ENCODE measurements at places on chromosomes 11 and 22.

DNA sequence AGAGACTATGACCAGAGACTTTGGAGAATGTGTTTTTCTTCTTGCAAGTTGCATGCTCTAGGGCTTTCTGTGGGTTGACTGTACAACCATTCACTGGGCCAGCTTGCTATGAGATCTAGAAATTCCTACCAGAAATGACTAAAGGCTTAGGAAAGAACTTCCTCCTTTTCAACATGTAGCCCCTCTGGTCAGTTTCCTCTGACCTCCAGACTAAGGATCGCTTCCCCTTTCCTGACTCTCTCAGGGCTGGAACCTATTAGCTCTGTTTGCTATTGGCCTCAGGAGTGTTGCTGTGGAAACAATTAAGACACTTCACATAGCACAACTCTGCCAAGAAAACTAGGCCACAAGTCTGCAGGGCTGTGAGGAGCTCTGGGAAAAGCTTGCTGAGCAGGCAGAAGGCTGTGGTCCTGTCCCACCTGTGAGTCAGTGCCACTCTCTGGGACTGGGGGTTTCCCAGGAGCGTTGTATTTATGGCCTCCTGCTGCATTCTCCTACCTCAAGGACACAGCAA lies 10.7 kb downstream of the CRY2 start:
- no peak for DNase-seq

DNA sequence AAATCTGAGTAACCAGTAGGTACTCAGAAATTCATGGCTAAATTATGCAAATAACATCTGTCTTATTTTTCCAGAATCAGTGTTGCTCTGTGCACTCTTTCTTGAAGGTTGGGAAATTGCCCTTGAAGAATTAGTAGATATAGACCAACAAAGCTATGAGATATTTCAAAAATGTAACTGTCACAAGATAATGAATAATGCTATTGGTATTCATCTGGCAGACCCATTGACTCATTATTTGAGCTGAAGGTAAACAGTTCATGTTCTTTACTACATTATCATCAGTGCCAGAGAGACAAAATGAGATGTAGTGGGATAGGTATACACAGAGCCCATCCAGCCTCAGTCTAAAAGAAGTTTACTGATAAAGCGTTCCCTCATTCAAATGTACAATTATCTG lies 274.7 kb downstream of the CASP12 start:
- DNase-seq: no peak

- no peak for DNase-seq
Measured at GRCh38 chr22:28989035-28989464, 72.6 kb downstream of the C22orf31 start.

GRCh38 chr11:75560644-75561043 lies 1.4 kb upstream of the SERPINH1 start:
- no peak for DNase-seq

DNA sequence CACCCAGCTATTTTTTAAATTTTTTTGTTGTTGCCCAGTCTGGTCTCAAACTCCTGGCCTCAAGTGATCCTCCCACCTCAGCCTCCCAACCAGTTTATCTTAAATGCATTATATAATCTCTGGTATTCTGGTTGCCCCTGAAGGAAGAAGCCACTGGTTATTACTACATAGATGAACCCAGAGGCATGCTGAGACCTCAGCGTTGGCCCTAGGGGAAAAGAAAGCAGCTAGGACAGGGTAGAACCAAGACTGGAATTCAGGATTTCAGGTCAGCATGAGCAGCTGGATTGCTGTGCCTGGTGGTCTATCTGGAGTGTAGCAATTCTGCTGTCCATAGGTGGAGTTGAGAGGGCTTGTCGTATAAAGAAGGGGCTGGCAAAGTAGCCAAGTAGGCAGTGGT lies 67.2 kb downstream of the PARVA start:
- no peak for DNase-seq

GRCh38 chr11:27386181-27386845 lies 23.3 kb upstream of the CCDC34 start:
- DNase-seq: no peak

- DNase-seq: no peak
Measured at GRCh38 chr22:48900626-48901025, 927.0 kb downstream of the BRD1 start.

DNA sequence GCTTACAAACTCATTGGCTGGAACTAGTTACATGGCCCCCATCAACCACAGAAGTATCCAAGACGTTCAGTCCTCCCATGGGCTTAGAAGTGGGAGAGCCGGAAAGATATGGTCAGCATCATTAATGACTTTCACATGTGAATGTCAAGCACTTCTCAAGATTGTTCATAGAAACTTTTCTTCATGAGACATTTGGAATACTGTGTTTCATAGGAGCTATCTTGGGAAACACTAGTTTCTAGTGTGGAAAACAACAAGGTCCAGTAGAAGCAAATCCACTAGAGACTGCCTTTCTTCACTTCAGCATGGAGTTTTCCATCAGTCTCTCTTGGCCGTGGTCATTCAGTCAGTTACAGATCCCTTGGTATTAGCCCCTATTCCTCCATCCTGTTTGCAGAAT lies 160.9 kb downstream of the C11orf91 start:
- no peak for DNase-seq

GRCh38 chr22:39833093-39833492 lies 60.5 kb downstream of the ENTHD1 start:
- no peak for DNase-seq

- DNase-seq: no peak
Measured at GRCh38 chr22:24593836-24594568, 1.1 kb upstream of the LRRC75B start.

DNA sequence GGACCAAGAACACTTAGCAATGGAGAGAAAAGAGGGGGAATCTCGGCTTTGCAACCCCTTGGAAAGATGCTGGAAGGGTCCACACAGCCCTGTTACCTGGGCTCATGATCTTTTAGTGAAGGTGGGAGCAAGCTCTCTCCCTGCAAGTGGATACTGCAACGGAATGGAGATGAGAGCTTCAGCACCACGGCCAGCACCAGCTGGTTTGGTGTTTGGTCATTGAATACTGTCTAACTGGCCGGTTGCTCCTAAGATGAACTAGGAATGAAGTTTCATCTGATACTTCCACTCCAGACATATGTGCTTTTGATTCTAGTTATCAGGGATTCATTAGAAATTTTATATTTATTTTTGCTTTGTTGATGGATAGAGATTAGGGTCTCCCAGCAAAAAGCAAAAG lies 16.3 kb downstream of the HTR3A start:
- no peak for DNase-seq

DNA sequence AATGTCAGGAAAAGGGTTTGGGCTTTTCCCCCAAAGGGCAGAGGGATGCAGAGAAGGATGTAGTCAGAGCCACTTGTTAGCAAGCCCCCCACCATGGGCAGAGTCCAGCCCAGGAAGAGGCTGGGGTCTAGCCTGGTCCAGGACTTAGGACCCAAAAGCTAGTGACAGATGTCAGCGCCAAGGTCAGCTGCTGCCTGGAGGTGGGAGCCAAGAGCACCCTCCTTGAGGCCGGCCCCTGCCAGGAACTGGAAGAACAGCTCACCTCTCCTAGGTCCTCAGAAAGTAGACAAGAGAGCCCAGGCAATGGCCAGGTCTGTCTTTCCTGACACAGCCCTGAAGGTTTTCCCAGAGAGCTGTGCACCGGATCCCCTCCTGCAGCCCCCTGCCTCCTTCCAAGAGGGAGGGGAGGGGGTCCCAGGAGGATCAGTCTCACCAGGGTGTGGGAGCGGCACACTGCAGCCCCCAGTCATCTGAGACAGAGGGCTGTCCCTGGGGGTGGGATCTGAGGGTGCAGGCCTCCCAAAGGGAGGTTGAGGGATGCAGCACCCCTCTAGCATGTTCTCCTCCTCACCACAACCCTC lies 14.6 kb upstream of the ARHGEF17 start:
- no peak for DNase-seq
